ENCODE measurements at places on chromosomes 3 and 15.

GRCh38 chr15:70339571-70340493, 242.1 kb upstream of the TLE3 start:
- peaks cover 3% of the 10 kb centered on the region for H3K27me3 ChIP-seq
- H3K27ac ChIP-seq, result no peak overlapping the region
- no peak overlapping the region for H3K4me3 ChIP-seq
- no peaks in the 10 kb centered on the region for H3K4me1 ChIP-seq
- peak; percentile 41 for DNase-seq
- no peaks in the 10 kb centered on the region for H3K36me3 ChIP-seq

GRCh38 chr3:153314038-153314437, 152.0 kb downstream of the RAP2B start:
- no peak overlapping the region for H3K4me3 ChIP-seq
- DNase-seq, result no peak
- H3K27me3 ChIP-seq, result no peaks in the 10 kb centered on the region
- no peak overlapping the region for H3K27ac ChIP-seq
- no peaks in the 10 kb centered on the region for H3K36me3 ChIP-seq

GRCh38 chr3:101828276-101828675, 21.0 kb upstream of the NFKBIZ start:
- peak; percentile 35 for DNase-seq
- no peaks in the 10 kb centered on the region for H3K36me3 ChIP-seq
- H3K27ac ChIP-seq, result peak overlapping the region; percentile 95
- H3K4me3 ChIP-seq, result peak overlapping the region; percentile 68

DNA sequence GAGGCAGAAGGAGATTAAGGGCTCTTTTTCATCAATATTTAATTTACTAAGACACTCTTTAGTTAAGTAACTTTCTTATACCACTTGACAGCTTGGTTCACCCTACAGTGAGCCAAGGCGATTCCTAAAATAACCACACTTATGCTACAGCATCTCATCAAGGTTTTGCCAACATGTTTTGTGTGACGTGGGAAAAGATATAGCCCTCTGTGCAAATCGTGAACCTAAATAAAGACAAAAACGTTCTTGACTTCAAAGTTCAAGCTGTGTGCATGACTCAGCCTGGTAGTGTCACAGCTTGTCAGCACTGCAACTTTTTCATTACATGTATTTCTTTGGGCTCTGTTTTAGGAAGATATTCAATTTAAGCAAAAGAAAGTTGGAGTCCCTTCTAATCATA, 297.0 kb upstream of the EPHA3 start:
- DNase-seq, result peak; percentile 46
- H3K36me3 ChIP-seq, result no peaks in the 10 kb centered on the region
- H3K4me1 ChIP-seq, result no peaks in the 10 kb centered on the region

- no peak overlapping the region for H3K4me3 ChIP-seq
- no peaks in the 10 kb centered on the region for H3K36me3 ChIP-seq
- no peak for DNase-seq
- no peak overlapping the region for H3K27ac ChIP-seq
- no peaks in the 10 kb centered on the region for H3K4me1 ChIP-seq
These were observed 124.1 kb downstream of the PGPEP1L start for GRCh38 chr15:98883478-98883877.

GRCh38 chr3:120763601-120764000, 21.1 kb downstream of the GTF2E1 start:
- no peaks in the 10 kb centered on the region for H3K36me3 ChIP-seq
- no peak overlapping the region for H3K27ac ChIP-seq
- no peak for DNase-seq
- H3K4me3 ChIP-seq, result no peak overlapping the region

- no peak for DNase-seq
- no peaks in the 10 kb centered on the region for H3K4me1 ChIP-seq
- peaks cover 2% of the 10 kb centered on the region for H3K36me3 ChIP-seq
- no peak overlapping the region for H3K4me3 ChIP-seq
- H3K27me3 ChIP-seq, result no peaks in the 10 kb centered on the region
- H3K27ac ChIP-seq, result no peak overlapping the region
These were observed 58.7 kb downstream of the RETNLB start for GRCh38 chr3:108698461-108698860.

- H3K27ac ChIP-seq, result no peak overlapping the region
- DNase-seq, result no peak
- no peaks in the 10 kb centered on the region for H3K4me1 ChIP-seq
- H3K36me3 ChIP-seq, result no peaks in the 10 kb centered on the region
These were observed 200.6 kb downstream of the SEMA6D start for GRCh38 chr15:47917881-47918280.

GRCh38 chr15:78257681-78258080, 6.7 kb upstream of the DNAJA4 start:
- H3K36me3 ChIP-seq, result no peaks in the 10 kb centered on the region
- no peak overlapping the region for H3K4me3 ChIP-seq
- no peaks in the 10 kb centered on the region for H3K27me3 ChIP-seq
- no peaks in the 10 kb centered on the region for H3K4me1 ChIP-seq
- no peak for DNase-seq
- no peak overlapping the region for H3K27ac ChIP-seq

GRCh38 chr3:136642711-136643110, 109.5 kb downstream of the STAG1 start:
- no peaks in the 10 kb centered on the region for H3K36me3 ChIP-seq
- no peak overlapping the region for H3K27ac ChIP-seq
- H3K4me3 ChIP-seq, result no peak overlapping the region
- no peaks in the 10 kb centered on the region for H3K4me1 ChIP-seq
- no peak for DNase-seq

DNA sequence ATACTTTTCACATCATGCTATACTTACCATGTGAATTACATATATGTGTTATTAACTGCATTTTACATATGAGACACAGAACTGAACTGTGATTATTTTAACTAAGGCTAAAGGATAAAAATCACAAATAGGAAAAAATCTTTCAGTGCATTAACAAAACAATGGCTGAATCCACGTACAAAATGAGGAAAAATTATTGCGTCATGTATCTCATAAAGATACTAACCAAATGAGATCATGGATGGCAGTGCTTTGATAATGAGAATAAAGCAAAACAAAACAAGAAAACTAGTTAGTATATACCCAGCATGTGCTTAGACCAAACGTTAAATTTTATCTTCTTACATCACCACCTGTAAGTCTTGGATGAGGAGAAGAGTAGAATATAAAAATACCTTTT, 66.0 kb downstream of the SCAPER start:
- H3K36me3 ChIP-seq, result no peaks in the 10 kb centered on the region
- DNase-seq, result no peak
- H3K4me3 ChIP-seq, result no peak overlapping the region
- no peaks in the 10 kb centered on the region for H3K4me1 ChIP-seq
- H3K27me3 ChIP-seq, result no peaks in the 10 kb centered on the region

- no peak overlapping the region for H3K4me3 ChIP-seq
- DNase-seq, result no peak
These were observed 268.9 kb downstream of the UACA start for GRCh38 chr15:70494517-70494851.

DNA sequence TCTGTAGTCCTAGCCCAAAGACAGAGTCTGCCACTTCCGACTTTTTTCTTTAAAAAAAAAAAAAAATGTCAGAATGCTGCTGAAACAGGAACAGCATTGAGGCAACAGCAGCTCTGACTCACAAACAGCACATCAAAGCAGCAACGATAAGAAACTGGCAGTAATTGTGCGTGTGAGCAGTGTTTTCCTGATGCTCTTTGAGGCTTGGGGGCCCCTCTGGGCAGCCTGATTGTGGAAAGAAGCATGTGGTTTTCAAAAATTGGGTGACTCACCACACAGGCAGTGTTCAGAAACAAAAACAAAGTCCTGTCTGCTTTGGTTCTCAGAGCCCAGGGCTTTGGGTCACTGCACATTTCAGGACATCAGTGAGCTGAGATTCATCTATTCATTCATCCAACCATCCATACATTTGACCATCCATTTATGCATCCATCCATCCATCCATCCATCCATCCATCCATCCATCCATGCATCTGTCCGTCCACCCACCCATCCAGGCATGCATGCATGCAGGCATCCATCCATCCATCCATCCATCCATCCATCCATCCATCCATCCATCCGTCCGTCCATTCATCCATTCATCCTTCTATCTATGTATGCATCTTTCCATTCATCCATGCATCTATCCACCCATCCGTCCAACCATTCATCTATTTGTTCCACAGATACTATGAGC, 308.4 kb downstream of the RPLP1 start:
- H3K36me3 ChIP-seq, result no peaks in the 10 kb centered on the region
- H3K27me3 ChIP-seq, result no peaks in the 10 kb centered on the region
- no peak overlapping the region for H3K4me3 ChIP-seq

DNA sequence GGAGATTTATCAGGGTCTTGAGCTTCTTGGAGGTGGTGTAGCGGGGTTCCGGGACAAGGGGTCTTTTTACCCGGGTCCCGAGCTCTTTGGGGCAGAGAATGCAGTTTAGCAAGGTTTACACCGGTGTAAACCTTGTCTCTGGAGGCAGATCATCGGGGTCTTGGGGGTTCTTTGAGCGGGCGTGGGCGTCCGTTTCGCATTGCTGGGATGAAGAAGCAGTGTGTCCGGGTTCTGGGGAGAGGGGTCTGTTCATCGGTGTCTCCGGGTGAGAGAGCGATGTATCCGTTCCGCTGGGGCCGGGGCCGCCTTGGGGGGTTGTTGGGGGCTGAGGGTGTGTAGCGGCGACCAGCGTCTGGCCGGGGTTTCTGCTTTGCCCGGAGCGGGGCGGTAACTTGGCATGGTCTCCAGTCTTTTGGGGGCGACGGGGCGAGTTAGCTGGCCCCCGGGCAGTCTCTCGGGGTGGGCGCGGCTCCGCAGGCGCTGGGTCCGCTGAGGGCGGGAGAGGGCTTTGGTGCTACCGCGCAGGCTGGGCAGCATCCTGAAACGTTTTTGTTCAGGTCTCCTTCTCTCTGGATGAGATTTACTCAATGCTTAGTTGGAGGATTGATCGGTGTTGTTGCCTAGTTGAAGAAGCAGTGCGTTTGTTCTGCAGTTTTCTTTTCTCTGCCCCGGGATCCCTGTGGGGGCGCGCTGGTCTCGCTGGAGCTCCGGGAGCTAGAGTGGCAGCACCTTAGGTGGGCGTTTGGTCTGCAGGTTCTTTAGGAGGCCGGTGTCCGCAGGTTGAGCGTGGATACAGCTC, 843 bp downstream of the GLCE start:
- DNase-seq, result peak; percentile 74
- no peaks in the 10 kb centered on the region for H3K4me1 ChIP-seq
- H3K36me3 ChIP-seq, result no peaks in the 10 kb centered on the region
- peak overlapping the region; percentile 91 for H3K4me3 ChIP-seq

DNA sequence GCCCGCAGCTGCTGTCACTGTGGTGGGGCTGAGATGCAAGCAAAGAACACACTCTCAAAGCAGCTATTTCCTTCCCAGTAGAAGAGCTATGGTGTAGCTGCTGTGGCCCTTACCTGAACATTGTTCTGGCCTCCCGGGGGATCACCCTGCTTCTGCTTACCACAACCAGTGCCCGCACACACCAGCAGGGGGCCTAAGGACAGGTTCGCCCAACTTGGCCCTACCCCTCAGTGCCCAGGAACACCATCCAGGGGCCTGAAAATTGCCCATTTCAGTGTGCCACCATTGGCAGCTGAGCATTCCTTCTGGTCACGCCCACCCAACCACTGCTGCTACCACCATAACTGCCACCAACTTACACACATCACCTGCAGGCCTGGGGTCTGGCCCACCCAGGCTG, 113.0 kb downstream of the TP63 start:
- no peak overlapping the region for H3K4me3 ChIP-seq
- no peak overlapping the region for H3K27ac ChIP-seq
- H3K27me3 ChIP-seq, result no peaks in the 10 kb centered on the region
- H3K36me3 ChIP-seq, result no peaks in the 10 kb centered on the region
- DNase-seq, result no peak

DNA sequence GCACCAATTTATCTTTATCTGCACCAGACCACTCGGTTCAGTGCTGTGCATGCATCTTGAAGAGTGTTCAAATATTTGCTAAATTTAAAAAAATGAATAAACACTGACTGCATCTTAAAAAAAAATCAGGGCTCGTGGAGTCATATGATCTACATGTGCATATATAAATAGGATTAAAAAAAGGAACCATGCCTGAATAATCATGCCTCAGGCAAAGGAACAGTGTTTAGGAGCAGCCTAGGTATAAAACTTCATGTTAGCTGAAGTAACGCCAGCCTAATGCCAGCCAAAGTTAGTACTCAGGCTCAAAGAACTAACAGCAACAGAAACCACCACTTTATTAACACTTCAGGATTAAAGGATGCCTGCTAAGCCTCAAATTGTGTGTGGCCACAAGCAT, 9.5 kb downstream of the ABCC5 start:
- no peak overlapping the region for H3K4me3 ChIP-seq
- H3K27ac ChIP-seq, result no peak overlapping the region
- peaks cover 2% of the 10 kb centered on the region for H3K36me3 ChIP-seq
- DNase-seq, result no peak
- no peaks in the 10 kb centered on the region for H3K27me3 ChIP-seq

DNA sequence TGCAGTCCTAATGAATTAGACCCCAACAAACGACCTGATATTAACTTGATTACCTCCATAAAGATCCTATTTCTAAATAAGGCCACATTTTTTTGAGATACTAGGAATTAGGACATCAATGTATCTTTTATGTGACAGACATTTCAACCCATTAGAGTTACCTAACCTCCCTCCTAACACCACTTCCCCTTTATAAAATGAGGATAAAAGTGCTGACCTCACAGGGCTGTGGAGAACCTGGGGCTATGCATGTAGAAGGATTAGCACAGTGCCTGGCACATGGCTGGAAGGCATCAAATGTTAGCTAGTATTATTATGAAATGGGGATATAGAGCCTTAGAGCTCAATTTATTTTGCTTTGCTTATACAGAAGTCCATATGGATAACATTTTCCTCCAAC, 53.5 kb upstream of the LRRN1 start:
- H3K4me3 ChIP-seq, result no peak overlapping the region
- H3K27me3 ChIP-seq, result no peaks in the 10 kb centered on the region
- no peak overlapping the region for H3K27ac ChIP-seq
- DNase-seq, result no peak

GRCh38 chr3:27342267-27342666, 26.9 kb downstream of the NEK10 start:
- no peaks in the 10 kb centered on the region for H3K36me3 ChIP-seq
- no peaks in the 10 kb centered on the region for H3K27me3 ChIP-seq
- DNase-seq, result no peak

- no peak overlapping the region for H3K4me3 ChIP-seq
- H3K36me3 ChIP-seq, result no peaks in the 10 kb centered on the region
- no peak overlapping the region for H3K27ac ChIP-seq
- H3K27me3 ChIP-seq, result no peaks in the 10 kb centered on the region
These were observed 18.8 kb downstream of the ATG7 start for GRCh38 chr3:11290743-11291680.

DNA sequence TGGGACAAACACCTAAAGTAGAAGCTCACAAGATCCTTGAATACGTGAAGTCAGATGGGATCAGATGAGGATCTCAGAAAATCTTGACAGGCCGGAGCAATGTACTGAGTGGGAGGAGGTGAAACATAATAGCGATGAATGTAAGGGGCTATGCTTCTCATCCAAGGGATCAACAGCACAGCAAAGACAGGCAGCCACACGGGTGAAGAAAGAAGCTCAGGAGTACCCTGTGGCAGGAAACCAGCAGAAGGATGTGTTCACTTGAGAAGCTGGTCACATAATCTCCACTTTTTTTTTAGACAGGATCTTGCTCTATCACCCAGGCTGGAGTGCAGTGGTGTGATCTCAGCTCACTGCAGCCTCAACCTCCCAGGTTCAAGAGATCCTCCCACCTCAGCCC, 92.4 kb downstream of the MEGF11 start:
- no peaks in the 10 kb centered on the region for H3K4me1 ChIP-seq
- H3K4me3 ChIP-seq, result no peak overlapping the region
- H3K27ac ChIP-seq, result no peak overlapping the region
